ENCODE measurements at places on chromosomes 13 and 19.

DNA sequence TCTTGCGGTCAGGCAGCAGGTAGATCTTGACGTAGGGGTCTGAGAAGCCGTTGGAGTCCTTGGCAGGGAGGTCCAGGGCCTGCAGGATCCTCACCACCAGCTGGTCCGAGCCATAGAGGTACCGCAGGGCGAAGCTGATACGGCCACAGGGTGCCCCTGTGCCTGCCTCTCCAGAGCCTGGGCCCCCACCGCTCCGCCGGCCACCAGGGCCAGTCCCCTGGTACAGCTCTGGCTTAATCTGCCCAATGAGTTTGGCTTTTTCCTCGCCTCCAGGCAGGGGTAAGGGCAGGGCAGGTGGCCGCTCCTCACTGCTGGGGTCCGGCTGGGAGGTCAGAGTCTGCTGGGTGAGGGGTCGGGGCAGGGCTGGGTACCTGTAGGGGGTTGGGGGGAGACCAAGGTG is 9.9 kb downstream of the SYT3 start:
- no peak for DNase-seq

- peak; percentile 48 for DNase-seq
These were observed 19.7 kb upstream of the EDDM13 start for GRCh38 chr19:56252699-56253422.

DNA sequence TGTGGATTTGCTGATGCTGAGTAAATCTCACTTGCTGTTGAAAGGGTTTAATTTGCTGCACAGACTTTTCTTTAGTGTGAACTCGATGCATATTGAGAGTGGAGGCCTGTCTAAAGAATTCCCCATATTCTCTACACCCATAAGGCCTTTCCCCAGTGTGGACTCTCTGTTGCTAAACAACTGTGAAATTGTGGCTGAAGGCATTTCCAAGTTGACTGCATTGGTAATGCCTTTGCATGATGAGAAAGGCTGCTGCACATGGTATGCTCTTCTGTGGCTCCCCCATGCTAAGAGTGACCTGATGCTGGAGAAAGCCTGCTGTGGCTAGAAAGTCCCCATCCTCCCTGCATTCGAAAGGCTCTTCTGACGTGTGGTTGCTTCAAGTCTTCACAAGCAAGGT is 6.6 kb upstream of the ZNF599 start:
- no peak for DNase-seq

DNA sequence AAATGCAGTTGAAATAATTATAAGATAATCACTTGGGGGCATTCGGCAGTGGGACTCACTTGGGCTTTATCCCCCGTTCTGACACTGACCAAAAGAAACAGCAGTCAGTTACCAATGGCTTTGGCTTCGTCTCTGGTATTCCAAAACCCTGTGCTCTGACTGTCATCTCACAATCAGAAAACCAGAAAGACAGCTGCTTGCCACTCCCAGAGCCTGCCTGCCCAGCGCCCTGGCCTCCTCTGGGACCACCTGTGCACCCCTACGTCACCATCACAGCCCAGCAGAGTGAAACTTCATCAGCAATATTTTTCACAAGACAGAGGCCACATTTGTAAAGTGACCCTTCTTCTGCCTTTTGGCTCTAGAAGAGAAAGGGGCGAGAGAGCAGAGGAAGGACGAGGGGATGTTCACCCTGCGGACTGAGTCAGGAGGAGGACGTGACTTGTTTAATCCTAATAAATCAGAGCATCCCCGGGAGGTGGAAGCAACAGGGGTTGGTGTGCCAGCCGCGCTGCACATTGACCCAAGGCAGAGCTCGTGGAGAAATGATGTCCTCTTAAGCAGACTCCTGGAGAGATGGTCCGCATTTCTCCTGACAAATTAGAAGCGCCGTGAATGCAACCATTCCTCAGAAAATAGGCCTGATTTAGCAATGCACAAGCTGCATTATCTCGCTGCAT is 397.8 kb upstream of the ZNF507 start:
- no peak for DNase-seq

GRCh38 chr19:15340086-15340485 is 7.7 kb upstream of the BRD4 start:
- DNase-seq: no peak

- no peak for DNase-seq
These were observed 788 bp upstream of the DLEU7 start for GRCh38 chr13:50844084-50844875.

- DNase-seq: no peak
These were observed 87.6 kb upstream of the DOCK9 start for GRCh38 chr13:99065235-99066015.

DNA sequence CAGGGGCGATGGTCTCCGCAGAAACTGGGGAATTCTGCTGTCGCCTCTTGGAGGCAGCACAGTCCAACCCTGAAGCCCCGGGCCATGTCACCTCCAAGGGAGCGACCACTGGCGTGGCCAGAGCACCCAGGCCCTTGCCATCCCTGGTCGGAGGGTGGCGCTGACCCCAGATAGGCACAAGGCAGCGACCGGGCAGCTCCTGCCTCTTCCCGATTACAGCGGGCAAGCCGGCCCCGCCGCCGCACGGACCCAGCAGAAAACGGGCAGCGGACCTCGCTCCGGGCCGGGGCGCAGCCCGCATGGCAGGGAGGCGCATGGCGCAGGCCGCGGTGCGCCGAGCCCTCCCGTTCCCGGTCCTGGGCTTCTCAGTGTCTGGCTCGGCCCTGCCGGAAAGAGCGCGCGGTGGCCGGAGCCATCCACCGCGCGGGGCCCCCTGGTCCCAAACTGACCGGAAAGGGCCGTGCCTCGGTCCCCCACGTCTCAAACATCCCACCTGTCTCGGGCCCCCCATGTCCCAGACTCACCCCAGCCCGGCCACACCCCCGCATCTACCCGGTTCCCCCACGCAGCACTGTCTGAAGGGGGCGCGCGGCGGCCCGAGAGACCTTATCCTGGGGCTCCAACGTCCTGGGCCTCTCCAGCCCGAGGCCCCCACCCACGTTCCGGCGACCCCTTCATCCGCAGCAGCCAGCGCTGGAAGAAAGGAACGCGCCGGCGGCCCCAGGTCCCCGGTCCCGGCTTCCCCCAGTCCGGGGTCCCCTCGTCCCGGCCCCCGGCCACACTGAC is 727 bp downstream of the CERS1 start:
- no peak for DNase-seq

GRCh38 chr13:90293793-90294361 is 1053.6 kb upstream of the MIR17HG start:
- DNase-seq: no peak

GRCh38 chr13:42401376-42401775 is 129.4 kb downstream of the AKAP11 start:
- DNase-seq: no peak

DNA sequence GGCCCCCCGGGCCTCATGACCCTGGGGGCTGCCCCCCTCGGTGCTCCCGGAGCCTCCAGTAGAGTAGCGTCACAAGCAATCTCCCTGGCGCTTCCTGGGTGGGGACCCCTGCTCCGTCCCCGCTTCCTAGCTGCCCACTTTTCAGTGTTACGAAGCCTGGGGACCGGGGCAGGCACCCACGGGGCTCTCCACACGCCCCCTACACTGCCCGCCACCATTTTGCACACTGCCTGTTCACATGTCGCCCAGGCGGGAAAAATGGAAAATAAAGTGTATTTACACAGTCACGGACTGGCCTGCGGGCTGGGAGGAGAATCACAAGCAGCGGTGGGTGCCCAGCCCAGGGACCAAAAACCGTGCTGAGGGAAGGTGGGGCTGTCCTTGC is 9.5 kb downstream of the PRR36 start:
- DNase-seq: no peak

- DNase-seq: no peak
These were observed 15.4 kb downstream of the CBARP start for GRCh38 chr19:1222394-1222793.

GRCh38 chr13:21638319-21639282 is 32.3 kb upstream of the FGF9 start:
- peak; percentile 6 for DNase-seq

GRCh38 chr13:99971576-99972189 is at the start of gene ZIC5:
TSS of gene ZIC5 (minus strand) at chr13:99971767. CDS start at chr13:99971603, 164 bp downstream.
- DNase-seq: no peak

Measured in T follicular helper cell (primary cell).